ENCODE measurements at places on chromosomes 3 and 15.

DNA sequence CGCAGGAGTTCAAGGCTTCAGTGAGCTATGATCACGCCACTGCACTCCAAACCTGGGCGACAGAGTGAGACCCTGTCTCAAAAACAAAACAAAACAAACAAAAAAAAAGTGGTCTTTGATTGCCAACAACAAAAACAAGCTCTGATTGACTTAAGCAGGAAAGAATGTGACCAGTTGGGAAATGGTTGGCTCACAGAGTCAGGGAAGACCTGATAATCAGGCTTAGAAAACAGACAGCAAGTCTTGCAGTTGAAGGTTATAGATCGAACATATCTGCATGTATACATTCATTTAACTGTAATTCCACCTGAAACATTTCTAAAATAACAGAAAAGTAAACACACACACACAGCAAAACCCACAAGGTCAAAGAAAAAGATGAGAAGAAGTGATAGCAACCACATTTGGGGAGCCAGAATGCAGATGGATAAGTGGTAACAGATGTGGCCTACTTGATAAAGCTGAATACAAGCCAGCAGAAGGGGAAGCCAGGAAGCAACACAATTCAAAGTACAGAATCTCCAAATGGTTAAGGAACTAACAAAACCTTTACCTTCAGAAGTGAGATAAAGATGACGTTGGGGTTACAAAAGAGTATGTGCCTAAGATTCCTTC lies 699.9 kb upstream of the ZNF385D start:
- DNase-seq, result no peak

DNA sequence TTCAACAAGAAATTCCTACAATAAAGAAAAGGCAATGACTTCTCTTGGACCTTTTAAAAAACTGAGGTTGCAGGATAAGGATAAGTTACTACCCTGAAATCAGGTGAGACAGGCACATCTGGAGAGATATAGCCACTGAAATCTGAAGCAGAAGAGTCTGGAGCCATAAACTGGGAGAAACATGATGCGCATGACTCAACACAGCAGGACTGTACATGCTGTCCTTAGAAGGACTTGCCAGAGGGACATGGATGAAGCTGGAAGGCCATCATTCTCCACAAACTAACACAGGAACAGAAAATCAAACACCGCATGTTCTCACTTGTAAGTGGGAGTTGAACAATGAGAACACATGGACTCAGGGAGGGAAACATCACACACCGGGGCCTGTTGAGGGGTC lies 1020.2 kb downstream of the AGBL1 start:
- DNase-seq, result no peak

DNA sequence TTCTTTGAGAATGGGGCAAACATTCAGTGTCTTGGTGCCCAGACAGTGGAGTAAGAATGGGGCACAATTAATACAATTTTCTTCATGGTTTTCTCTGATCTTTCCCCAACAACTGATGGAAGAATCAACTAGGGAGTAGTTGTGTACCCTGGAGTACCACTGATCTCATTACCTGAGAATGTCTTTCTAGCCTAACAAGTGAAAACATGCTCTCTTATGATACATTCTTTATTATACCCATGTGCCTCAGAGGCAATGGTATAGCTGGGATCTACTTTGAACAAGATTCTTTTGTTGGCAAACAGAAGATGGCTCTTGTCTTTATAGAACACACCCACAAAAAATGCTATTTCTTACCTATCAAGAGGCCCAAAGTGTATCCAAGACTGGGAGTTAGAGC lies 250.6 kb upstream of the CMC1 start:
- no peak for DNase-seq

- DNase-seq, result peak; percentile 42
Measured at GRCh38 chr15:72599855-72600464, 54.5 kb upstream of the GOLGA6B start.

- no peak for DNase-seq
Measured at GRCh38 chr3:97991293-97991682, 19.1 kb upstream of the RIOX2 start.

DNA sequence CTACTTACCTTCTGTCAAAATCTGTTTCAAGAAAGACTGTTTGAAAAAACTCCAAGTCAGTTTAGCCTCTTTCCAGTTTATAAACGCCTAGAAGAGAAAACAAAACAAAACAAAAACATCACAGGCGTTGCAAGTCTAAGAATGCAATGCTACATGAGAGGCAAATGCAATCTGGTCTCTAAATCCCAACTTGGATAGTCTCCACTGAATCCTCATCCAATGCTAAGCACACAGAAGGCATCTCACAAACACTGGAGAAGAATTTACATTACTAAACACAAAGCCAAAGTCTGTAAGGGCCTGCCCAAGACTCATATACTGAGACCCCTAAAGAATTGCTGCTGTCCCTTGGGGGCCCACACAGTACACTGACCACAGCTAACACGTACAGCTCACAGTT lies 18.4 kb downstream of the RFT1 start:
- DNase-seq, result no peak

DNA sequence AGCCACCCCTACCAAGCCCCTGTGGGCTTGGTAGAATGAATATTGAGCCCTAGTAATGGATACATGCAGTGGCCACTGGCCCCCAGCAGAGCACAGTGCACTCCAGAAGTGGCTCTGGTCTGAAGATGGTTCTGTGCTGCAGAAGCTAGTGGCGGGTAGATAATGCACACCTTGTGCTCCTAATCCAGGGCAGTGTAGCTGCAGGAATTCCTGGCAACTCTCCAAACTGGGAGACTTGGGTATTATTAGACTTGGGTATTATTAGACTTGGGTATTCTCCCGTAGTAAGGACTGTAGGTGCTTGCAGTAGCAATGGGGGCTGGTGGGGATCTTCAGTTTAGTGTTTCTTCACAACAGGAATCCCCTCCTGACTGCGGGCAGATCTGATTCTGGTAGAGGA lies 34.7 kb downstream of the NUSAP1 start:
- no peak for DNase-seq

- no peak for DNase-seq
Measured at GRCh38 chr3:30083315-30083714, 523.1 kb upstream of the TGFBR2 start.

DNA sequence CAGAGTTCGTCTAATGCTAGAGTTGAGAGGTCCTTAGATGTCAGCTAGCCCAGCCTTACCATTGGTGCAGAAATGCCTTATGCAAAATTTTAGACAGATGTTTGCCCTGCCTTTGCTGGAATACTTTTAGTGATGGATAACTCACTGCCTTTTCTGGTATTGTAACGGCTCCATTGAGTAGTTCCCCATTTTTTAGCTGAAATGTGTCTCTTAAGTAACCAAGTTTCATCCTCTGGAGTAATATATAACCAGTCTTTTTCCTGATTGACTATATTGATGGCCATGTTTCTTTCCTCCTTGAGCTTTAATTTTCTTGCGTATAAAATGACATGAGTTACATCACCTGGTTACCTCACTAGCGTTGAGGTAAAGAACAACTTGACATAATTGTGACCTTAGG lies 45.0 kb downstream of the SNRK start:
- no peak for DNase-seq

DNA sequence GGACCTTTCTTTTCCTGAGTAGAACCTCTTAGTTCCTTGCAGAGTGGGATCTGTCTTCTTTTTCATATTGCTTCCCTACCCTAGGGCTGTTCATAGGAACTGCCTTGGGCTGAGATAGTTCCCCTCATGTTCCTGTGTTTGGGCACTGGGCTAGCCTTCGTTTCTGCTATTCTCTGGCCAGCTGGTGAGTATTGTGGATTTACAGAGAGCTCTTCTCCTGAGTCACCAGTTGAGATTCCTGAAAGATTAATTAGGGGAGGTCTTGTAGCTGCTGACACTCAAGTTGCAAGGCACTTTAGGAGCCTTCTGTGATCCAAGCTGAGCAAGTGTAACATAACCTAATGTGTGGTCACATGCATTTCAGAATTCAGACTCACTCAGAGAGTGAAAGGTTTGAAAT lies 30.7 kb downstream of the CHD2 start:
- DNase-seq, result no peak

GRCh38 chr3:13825311-13825579 lies 54.6 kb downstream of the WNT7A start:
- no peak for DNase-seq

DNA sequence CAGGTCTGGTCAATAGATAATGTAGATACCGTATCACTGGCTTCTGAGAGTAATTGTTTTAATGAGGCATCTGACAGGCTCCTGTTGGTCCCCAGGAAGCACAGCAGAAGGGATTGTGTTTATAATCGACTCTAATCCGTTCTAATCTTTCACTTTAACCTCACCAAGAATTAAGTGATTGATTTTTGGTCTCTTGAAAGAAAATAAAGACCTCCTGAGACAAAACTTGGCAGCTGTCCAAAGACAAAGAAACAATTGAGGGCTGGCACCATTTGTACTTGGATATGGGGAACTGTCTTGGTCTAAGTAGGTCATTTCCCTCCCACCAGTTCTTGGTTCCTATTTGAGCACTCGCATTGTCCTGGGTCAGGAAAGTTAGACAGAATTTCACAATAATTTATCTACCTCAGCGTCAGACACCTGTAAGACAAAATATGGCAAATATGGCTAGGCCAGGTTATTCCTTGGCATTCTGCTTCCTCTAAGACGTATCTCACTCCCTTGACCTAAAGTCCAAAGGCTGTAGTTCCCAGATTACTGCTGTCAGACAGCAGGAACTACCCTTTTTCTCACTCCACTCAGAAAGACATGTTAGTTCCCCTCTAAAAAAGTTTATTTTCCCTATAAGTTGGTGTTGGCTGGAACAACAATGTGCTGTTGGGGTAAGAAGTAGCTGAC lies 22.7 kb upstream of the CD96 start:
- no peak for DNase-seq

DNA sequence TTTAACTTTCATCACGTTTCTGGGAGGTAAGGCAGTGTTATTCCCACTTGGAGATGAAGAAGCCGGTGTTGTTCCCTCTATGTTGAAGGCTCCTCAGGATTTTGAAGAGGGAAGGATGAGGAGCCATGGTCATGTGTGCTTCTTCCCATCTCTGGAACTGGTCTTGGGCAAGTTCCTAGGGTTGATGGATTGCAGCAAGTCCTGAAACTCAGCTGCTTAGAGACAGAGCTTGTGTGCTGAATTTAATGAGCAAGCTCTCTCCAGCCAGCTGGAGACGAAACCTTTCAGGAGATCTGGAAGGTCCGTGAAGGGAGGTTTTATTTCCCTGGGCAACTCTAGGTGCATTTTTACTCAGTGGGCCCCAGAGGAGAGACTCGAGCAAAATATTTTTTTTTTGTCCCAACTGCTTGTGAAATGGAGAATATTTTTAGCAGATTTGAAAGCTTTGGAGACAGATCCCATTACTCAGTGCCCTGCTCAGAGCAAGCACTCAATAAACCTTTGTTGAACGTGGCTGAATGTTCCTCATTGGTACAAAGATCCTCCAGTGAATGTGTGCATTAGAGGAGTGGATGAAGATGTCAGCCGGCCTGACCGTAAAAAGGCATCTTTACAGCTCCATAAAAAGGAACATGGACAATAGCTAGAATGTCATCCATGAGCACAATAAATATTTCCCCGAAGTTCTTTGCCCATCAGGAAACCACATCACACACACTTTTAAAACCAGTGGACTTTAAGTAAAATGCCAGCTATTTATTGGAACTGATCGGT lies 55.6 kb upstream of the RGMA start:
- DNase-seq, result peak; percentile 43

- no peak for DNase-seq
Measured at GRCh38 chr3:139302084-139302800, 41.6 kb upstream of the MRPS22 start.

GRCh38 chr3:67561266-67561665 lies 93.1 kb downstream of the SUCLG2 start:
- no peak for DNase-seq

DNA sequence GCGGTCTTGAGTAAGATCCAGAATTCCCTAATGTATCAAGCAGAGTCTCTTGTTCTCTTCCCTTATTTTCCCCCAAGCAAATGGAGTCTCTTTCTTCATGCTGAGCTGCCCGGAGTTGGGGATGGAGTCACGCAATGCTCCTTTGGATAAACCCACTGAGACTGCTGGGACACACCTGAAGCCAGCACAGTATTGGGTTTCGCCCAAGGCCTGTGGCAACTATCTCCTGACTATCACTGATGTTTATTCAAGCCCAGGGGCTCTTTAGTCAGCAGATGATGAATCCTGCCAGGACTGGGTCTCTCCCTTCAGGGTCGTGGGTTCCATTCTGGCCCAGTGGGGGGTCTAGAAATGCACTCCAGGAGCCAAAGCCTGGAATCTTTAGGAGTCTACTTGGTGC lies 11.3 kb downstream of the USF3 start:
- no peak for DNase-seq

DNA sequence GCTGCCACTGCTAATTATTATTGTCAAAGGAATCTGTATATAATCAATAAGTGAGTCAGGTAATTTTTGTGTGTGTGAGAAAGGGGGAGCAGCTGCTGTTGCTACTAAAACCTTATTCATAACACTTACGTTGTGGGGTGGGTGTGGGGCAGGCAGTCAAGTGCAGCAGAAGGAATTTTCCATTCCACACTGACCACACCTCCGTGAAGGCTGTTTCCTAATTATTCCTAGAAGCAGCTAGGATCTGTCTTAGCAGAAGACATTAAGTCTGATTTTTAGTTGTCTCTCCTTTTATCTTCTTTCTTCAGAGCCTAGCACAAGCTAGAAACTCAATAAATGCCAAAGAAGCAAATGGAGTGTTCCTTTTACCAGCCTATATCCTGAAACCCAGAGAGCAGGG lies 4.0 kb upstream of the U2SURP start:
- DNase-seq, result no peak

DNA sequence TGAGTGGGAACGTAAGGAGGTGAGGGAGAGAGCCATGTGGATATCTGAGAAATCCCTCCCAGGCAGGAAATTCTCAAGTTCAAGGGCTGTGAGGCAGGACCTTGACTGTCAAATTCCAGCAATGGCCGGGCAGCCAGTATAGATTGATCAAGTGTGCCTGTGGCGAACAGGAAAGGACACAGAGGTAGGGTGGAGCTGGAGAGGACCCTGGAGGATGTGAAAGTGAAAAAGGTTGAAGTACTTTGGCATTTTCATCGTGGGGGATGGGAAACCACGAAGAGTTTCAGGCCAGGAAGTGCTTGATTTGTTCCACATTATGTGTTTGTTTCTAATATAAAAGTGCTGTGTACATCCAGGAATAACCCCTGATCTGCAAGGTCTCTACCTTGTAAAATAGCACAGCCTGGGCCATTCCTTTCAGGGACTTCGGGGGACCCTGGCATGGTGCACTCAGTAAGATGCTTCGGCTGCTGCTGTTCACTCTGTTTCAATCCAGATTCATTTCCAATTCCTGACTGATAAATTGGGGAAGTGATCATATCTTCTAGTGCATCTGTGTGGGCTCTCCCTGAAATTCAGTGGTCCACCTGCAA lies 156.6 kb downstream of the MCTP2 start:
- DNase-seq, result no peak

DNA sequence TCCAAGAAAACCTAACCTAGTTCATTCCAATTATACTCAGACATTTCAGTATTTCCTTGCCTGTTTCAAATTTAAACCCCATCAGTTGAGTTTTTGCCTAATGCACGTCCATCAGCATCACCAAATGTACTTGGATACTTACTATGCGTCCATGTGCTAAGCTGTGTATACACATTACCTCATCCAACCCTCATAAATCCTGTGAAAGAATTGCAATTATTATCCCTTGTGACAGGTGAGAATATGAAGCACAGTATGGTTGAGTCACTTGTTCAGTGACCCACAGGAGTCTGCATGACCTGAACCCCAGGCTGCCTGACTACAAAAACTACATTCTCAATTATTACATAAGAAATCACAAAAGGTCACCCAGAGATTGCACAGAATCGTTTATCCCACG lies 2.5 kb downstream of the OR5K2 start:
- no peak for DNase-seq

Data from testis (tissue), 5 donors.